K562 (cell line): ENCODE measurements at places on chromosomes 7 and 10.

- peak; percentile 22 for DNase-seq
Observed at GRCh38 chr10:102347236-102347828, 48.2 kb upstream of the NFKB2 start.

DNA sequence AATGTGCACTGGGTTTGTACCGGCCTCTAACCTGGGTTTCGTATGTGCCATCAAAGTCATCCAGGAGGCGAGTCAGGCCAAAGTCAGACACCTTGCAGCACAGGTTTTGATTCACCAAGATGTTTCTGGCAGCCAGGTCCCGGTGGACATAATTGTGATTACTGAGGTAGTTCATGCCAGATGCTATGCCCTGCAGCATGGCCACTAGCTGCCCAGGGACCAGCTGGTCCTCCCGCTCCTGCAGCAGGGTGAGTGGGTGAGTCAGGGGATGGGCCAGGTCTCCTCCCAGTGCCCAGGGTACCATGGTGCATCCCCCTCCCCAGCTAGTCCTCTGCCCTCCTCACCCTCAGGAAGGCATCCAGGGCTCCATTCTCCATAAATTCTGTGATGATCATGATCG is 13.6 kb downstream of the ZYX start:
- DNase-seq, result no peak

DNA sequence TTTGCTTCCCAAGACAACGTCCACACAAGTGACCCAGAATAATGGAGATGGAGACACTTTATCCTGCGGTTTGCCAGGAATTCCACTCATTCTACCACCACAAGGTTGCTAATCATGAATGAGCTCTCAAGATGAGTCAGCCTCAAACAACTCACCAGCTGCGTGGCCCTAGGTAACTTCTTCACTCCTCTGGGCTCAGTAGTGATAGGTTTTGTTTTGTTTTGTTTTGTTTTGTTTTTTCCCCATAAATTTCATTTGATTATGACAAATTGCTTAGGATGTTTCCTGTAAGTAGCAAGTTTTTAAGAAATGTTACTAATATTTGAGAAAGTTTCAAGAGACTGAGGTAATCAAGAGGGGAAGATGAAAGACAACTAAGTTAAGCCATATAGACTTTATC is 286.8 kb downstream of the PARD3 start:
- DNase-seq, result no peak

GRCh38 chr7:104814671-104815400 is 199.2 kb upstream of the KMT2E start:
- DNase-seq, result no peak

GRCh38 chr7:91894781-91895480 is 14.4 kb upstream of the MTERF1 start:
- peak; percentile 48 for DNase-seq
